Occipital lobe (tissue), 3 donors: ENCODE measurements at places on chromosomes 6 and 20. TPM values are rescaled to one million over a fixed set of nuclear protein-coding genes. Genes with fewer than 3 reads are reported as not detected.

IGF2R gene
- total RNA-seq = 36.7 TPM

PLN gene
- total RNA-seq = 0.47 TPM

SFTA2 gene
- total RNA-seq = not detected

CALHM6 gene
- 2.7 TPM for total RNA-seq

ZNF334 gene
- 13.6 TPM for total RNA-seq

MUCL3 gene
- total RNA-seq = not detected

AGPAT4 gene
- 73.2 TPM for total RNA-seq

ALDH5A1 gene
- 12.2 TPM for total RNA-seq

GRCh38 chr6:19812512-19813119, 24.6 kb upstream of the ID4 start:
- no peak for DNase-seq

GRCh38 chr20:460180-460579, 2.2 kb downstream of the TBC1D20 start:
- no peak for DNase-seq

- DNase-seq = no peak
Observed at GRCh38 chr6:66478705-66479104, 771.7 kb upstream of the EYS start.

DNA sequence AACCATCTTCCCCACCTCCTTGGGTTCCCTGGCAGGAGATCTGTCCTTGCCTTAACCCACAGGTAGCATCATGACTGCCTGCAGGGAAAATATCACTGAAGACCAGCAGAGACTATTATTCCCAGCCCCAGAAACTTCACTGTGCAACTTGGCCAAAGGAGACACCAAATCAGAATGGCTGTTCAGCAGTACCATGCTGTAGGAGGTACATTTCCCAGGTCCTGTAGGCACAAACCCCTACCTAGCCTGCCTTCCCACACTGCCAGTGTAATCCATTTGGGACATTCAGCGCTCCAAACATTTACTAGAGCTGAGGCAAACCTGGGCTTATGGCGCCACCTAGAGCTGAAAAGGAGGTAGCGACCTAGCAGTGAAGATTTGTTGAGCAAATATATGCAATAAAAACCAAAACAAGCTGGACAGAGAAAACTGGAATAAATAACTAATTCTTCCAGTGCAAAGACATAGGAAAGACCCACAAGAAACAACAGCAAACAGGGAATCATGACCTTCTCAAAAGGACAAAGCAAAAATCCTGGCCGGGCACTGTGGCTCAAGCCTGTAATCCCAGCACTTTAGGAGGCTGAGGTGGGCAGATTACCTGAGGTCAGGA, 60.3 kb downstream of the VTA1 start:
- DNase-seq = no peak

DNA sequence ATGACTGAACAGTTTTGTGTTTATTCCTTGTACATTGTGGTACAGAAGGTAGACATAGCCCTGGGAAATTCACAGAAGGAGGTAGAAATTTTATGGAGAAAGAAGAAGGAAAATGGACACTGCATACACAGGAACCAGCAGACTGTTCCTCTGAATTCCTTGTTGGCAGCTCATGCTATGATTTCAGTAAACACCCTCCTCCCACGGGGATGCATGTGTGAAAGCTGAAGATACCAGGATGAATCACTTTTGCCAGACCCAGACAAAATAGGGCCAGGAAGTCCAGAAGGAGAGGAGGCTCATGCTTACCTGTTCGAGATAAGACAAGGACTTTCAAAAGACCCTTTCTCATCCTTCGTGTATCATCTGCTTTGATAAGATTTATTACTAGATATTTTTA, 110.3 kb upstream of the GGTLC1 start:
- DNase-seq = peak; percentile 53

- DNase-seq = no peak
Observed at GRCh38 chr6:132888701-132889100, 74.3 kb downstream of the RPS12 start.

GRCh38 chr20:11604339-11604738, 313.4 kb upstream of the BTBD3 start:
- DNase-seq = no peak

DNA sequence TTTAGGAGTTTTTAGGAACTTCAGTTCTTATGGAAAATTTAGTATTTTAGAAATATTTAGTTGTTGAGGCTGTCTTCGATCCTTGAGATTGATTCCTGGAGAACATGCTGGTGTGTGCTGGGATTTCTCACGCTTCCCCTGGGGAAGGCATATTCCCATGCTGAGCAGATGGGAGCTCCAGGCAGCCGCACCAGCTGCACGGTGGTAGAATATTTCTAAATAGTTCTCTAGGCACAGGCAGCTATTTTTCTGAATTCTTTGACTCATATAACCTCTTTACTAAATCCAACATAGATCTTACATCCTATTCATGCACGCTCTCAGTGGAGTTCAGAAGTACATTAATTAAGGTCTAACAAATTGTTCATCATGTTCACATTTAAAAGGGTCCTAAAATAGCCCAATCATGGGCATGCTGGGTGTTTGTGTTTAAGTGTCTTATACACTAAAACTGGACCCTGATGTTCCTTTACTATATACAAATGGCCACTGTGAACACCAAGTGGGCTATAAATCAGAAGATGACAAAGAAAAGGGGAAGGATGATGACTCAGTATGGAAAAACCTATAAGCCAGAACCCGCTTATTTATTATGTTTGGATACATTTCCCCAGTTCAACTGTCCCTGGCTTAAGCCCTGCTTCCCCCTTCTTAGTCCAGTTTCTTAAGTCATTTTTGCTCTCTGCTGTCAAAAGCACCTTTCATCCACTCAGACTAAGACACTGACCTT, 138.5 kb downstream of the UST start:
- no peak for DNase-seq

DNA sequence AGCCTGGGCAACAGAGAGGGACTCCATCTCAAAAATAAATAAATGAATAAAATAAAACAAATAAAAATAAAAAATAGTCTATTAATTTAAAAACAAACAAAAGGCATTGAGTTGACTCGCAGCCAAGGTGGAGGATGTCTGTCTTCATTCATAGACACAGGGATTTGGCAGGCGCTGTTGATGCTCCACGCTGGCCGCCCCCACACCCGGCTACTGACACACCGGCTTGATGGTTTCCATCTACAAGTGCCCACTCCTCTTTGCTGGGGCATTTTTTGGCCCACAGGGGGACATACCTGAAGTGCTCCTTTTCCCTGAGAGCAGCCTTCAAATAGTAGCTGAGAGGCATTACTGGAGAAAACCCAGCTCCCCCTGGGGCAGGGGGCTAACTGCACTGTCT, 178.3 kb upstream of the RALGAPA2 start:
- no peak for DNase-seq

GRCh38 chr6:108746836-108747575, 101.2 kb upstream of the ARMC2 start:
- no peak for DNase-seq

DNA sequence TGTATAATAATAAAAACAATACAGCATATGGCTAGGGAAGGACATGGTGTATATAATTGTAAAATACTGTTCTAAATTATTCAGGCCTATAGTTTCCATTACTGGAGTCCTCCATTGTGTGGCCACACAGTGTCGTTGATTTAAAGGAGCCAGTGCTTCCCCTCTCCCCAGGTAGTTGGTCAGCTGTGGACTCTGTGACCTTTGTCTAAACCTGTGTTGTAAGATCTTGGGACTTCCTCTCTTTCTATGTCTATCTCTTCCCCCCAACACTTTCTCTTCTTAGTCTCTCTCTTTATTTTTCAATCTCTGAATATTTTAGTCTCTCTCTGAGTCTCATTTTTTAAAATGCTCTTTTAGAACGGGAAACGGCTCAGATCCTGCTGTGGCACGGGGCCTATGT, 35.6 kb downstream of the BRPF3 start:
- no peak for DNase-seq

GRCh38 chr20:41304424-41305079, 13.0 kb downstream of the ZHX3 start:
- no peak for DNase-seq

DNA sequence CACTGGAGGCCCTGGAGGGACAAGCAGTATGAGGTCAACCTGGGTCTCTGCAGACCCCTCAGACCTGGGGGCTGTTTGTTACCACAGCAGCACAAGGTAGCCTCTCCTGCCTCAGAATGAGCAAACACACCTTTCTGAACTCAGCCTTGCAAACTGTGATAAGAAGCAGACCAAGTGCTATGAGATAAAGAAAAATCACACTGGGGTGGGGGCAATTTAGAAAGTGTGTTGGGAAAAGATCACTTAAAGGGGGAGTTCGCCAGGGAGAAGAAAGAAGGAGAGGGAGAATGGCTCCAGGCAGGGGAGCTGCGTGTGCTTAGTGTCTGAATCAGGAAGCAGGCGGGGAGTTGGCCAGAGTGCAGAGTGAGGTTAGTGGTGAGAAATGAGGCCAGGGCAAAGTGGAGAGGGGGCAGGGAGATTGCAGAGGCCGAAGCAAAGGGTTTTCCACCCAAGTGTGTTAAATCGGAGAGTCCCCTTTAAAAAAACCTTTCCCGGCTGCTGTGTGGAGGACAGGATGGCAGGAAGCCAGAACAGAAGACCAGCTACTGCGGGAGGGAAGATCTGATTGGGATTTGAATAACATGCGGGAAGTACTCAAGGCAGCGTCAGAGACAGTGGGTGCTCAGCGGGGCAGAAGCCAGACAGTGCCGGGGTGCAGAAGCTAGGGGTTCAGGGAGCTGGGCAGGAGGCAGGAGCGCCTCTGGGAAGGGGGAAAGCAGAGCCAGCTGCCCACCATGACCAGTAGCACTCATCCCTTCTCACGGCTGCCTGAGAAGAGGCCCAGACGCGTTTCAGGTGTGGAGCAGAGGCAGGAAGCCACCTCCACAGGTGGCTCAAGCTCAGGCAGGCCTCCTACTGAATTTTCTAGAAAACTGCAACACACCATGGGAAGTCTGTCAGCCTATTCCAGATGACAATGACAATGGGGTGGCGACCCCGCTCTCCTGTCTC, 9.0 kb downstream of the ADA start:
- DNase-seq = no peak

DNA sequence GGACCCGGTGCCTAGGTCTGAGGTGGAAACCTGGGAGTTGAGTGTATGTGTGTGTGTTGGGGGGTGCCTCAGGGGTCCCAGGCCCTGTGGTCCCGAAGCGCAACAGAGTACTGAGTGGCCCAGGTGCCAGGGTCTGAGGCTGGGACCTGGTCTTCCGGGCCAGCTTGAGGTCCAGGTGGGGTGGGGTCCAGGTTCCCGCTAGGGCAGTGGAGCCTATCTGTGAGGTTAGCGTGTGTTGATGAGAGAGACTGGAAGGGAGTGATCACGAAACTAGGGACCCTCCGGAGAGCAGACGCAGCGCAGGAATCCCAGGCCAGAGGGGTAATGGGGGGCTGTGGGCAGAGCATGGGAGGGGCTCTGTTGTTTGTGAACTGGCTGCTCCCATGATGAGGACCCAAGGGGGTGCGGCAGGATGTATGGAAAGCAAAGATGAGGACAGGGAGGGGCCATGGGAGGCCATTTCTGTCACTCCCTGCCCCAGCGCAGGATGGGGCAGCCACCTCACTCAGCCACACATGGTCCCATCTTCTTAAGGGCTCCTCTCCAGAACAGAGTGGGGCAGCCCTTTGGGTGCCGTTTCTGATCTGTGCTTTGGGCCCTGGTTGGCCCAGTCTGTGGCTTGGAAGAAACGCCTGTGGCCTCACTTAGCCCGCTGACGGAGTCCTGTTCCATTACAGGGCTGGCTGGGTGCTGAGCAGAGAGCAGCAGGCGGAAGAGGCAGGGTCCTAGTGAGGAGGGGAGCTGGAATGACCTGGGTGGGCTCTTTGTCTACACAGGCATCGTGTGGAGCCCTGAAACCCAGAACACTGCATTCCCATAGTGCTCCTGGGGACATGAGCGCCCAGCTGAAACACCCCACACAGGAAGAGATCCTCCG, 872 bp downstream of the HSPA12B start:
- no peak for DNase-seq

GRCh38 chr20:2749343-2749950, 51.0 kb downstream of the CPXM1 start:
- DNase-seq = no peak

- no peak for DNase-seq
Observed at GRCh38 chr6:139763468-139764210, 389.2 kb upstream of the CITED2 start.
